Gastrocnemius medialis (tissue), 4 donors: ENCODE measurements at places on chromosomes 12 and 14. TPM values are rescaled to one million over a fixed set of nuclear protein-coding genes. Genes with fewer than 3 reads are reported as not detected.
A peak's percentile ranks its signal among the peaks of the same experiment; 100 is the strongest.

The TDRD9 gene
- total RNA-seq = not detected

- no peak for DNase-seq
Observed at GRCh38 chr14:83291714-83292113, 1758.1 kb upstream of the SEL1L start.

- DNase-seq = no peak
Observed at GRCh38 chr14:91354979-91355685, 62.5 kb downstream of the CCDC88C start.

DNA sequence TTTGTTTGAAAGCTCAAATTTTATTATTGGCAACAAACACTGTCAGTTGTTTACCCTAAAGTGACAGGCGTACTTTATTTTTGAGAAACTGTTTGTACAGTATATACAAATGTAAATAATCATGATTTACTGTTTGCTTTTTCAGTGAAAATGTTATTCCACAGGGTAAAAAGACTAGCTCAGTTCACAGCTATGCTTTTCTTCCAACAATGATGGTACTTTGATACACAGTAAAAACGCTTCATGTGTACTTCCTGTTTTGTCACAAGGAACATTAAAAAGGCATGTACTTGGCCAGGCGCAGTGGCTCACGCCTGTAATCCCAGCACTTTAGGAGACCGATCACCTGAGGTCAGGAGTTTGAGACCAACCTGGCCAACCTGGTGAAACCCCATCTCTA is 53.7 kb downstream of the MON2 start:
- no peak for DNase-seq

DNA sequence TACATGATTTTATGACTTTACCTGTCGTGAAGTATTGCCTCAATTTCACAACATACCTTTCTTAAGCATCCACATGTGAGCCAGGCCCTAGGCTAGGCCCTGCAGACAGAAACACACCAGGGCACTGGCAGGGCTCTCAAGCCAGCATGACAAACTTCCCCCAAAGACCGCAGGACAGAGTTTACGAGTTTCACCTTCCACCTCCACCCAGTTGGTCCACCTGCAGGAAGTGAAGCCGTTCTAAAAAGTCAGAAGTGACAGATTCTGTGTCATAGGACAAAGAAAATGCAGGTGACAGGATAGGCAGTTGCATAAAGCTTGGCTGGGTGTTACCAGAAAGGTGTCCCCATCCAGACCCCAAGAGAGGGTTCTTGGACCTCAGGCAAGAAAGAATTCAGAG is 382.3 kb downstream of the PCNX1 start:
- no peak for DNase-seq

The PIK3C2G gene
- not detected for total RNA-seq

GRCh38 chr14:68027276-68027675 is 207.7 kb downstream of the RAD51B start:
- DNase-seq = no peak

GRCh38 chr14:60771117-60771516 is 36.6 kb downstream of the MNAT1 start:
- DNase-seq = no peak

GRCh38 chr14:91350813-91351511 is 66.7 kb downstream of the CCDC88C start:
- no peak for DNase-seq

- no peak for DNase-seq
Observed at GRCh38 chr12:39037115-39037514, 131.7 kb upstream of the CPNE8 start.

The NFKBIA gene
- total RNA-seq = 379 TPM

The SSTR1 gene
- not detected for total RNA-seq

The GYS2 gene
- not detected for total RNA-seq

DNA sequence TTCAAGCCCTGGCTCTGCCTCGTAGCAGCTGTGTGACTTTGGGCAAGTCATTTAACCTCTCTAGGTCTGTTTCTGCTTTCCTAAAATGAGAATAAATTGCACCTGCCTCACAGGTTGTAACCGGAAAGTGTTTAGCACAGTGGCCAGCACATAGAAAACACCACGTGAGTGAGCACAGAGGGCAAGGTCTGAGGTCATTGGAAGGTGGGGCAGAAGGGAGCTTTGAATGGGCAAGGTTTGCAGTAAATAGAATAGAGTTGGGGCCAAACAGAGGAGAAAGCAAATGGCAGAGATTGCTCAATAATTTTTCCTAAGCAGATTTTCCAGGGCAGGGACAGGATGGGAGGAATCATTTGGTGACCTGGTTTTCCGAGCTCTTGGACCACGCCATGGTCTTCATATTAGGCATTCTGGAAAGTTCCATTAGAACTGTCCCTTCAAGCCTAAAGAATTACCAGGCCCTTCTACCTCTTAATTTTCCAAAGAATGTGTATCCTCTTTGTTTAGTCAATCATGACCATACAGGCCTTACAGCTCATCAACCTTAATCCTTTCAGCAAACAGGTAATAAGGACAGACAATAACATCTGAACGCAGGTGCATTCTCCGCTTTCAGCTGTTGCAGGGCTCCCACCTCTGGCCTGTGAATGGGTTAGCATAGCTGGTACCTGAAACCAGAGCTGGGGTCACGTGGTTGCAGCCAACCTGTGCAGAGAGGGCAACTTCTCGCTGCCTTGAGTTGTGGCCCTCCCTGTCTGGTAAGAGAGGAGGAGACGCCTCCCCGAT is 53.8 kb downstream of the VWF start:
- no peak for DNase-seq

The USP5 gene
- total RNA-seq = 66.4 TPM

DNA sequence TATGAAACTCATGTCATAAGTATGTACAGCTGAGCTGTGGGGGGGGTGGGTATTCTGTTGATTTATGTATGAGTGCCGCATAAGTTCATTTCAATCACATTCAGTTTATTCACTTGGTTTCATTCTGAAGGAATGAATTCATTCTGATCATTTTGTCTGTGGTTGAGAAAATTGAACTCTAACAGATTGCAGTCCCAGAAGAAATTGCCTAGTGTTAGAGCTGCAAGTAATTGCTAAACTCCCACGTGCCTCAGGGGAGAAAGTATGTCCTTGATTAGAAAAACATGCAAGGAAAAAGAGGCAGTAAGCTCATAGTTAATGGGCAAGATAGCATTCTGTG is 442.4 kb upstream of the MGAT4C start:
- no peak for DNase-seq

GRCh38 chr12:53170876-53171724 is 9.4 kb upstream of the ZNF740 start:
- DNase-seq = no peak

The NPFF gene
- total RNA-seq = not detected

GRCh38 chr12:6383572-6384498 is at the start of gene LTBR:
LTBR (plus strand) TSS chr12:6384162; CDS start chr12:6384359, 197 bp downstream.
- DNase-seq = peak; percentile 97

DNA sequence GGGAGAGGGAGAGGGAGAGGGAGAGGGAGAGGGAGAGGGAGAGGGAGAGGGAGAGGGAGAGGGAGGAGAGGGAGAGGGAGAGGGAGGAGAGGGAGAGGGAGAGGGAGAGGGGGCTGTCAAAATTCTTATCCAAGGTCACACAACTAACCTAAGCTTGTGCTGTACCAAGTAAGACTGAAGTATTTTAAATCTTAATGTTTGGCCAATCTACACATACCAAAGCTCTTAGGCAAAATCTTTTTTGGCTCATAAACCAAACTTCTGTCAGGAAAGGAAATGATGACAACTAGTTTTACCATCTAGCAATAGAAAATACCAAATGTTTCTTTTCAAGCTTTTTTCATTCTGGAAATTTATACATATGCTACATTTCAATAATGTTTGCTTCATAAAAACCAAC is 33.8 kb downstream of the CCDC38 start:
- no peak for DNase-seq

GRCh38 chr12:78143717-78144116 is 313.0 kb downstream of the NAV3 start:
- no peak for DNase-seq

GRCh38 chr14:68506021-68506644 is 286.7 kb downstream of the ZFP36L1 start:
- no peak for DNase-seq

DNA sequence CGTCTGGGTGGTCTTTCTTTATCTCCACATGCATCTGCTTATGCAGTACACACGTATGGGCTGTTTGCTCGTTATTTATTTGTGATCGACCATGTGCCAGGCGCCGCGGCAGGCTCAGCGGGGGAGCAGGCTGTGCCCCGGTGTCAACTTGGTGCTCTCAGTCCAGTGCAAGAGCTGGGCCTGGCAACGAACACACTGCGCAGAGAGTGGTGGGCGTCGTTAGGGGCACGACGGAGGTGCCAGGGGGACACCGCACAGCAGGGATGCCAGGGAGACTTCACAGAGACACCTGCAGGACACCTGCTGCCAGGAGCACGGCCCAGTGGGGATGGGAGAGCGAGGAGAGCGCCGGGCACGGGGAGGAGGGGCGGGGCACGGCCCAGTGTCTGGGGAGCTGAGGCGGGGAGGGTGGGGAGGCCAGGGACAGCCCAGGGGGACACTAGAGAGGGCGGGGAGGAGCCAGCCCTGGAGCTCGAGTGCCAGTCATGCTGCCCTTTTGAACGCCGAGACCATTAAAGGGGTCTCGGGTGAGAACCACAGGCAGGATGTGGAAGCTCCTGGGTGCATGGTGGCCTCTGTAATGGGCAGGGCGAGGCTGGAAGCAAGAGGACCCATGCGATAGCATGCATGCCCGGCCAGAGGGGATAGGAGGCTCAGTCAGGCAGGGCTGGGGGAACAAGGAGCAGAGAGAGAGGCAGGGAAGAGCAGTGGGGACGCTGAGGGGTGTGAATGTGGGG is 652 bp upstream of the LRCOL1 start:
- no peak for DNase-seq

DNA sequence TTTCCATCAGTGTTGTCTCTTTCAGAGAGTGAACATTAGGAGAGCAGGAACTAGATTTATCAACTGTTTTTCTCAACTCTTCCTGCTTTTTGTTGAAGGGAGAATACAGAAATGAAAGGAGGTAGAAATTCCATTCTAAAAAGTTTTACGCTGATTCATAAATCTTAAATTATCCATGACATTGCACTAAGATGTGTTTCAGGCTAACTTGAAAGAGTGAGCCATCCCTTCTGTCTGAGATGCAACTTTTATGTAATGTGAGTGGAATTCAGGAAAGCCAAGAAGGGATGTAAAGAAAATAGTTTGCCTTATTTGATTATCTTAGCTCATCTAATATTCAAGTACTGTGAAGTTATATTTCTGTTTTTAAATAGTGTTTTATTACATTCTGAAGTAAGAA is 349.5 kb upstream of the RGS6 start:
- no peak for DNase-seq

The RNASE7 gene
- not detected for total RNA-seq

DNA sequence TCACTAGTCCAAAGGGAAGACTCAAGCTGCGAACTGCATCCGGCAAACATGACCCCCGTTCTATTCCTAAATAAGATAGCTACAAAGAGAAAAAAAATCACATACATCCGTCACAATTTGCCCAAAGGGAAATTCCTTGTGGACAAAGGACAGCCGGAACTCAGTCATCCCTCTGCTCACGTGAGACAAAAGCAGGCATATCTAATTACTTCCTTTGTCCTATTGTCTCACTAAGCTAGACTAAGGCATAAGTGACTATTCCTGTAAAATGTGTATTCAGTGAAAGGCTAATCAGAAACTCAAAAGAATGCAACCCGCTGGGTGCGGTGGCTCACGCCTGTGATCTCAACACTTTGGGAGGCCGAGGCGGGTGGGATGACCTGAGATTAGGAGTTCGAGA is 27.2 kb upstream of the NINJ2 start:
- DNase-seq = no peak

GRCh38 chr14:96622926-96623325 is 120.7 kb downstream of the PAPOLA start:
- no peak for DNase-seq

DNA sequence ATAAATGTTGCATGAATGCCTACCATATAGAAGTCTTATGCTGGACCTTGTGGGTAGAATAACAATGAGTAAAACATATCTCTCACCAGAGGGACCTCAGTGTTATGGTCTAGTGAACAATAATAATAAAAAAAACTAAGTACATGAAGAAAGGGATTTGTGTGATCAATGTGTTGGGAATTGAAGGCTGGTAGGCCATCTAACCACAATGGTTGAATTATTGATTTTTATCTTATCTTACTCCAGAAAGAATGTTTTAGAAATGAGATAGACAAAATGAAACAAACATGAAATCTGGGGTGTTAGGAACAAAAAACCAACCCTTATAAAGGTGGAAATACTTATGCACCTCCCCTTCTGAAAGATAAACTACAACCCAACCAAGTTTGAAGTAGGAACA is 243.9 kb upstream of the LRIG3 start:
- DNase-seq = no peak

DNA sequence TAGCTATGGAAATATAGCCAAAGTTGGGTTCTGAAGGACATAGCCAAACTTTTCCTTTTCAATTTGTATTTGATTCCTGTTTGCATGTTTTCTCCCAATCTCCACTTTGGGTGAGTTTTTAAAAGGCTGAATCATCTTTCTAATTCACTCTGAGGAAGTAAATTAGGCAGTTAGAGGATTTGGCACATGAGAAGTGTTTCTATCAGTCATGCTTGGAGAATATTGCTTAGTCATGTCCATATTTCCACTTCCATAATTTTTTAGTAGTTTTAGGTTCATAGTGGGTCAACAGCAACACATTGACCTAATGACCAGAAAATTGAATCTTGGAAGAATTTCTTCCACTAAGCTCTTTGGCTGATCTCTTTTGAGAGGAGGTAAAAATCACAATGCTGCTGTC is 21.8 kb downstream of the IRAK3 start:
- no peak for DNase-seq

DNA sequence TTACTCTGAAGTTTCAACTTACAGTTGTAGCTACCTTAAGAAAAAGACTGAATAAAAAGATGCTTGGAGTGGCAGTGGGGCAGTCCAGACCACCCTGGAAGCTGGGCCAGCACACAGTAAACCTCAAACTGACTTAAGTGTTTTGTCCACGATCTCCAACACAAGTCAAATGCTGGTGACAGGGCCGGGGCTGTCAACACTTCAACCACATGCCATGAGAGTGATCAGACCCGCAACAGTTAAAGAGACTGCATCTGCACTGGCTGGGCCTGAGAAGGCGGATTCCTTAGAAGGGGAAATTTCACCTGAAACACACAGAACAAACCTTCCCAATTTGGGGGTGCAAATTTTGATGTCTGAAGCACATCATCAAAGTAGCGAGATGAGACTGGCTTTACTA is 223.5 kb upstream of the CAND1 start:
- no peak for DNase-seq

- peak; percentile 79 for DNase-seq
Observed at GRCh38 chr12:122366685-122367475, 55.6 kb downstream of the CLIP1 start.

The KLRC3 gene
- not detected for total RNA-seq

The PLCZ1 gene
- not detected for total RNA-seq
